ELF-1 (cell line): ENCODE measurements at places on chromosomes 1 and 21.

DNA sequence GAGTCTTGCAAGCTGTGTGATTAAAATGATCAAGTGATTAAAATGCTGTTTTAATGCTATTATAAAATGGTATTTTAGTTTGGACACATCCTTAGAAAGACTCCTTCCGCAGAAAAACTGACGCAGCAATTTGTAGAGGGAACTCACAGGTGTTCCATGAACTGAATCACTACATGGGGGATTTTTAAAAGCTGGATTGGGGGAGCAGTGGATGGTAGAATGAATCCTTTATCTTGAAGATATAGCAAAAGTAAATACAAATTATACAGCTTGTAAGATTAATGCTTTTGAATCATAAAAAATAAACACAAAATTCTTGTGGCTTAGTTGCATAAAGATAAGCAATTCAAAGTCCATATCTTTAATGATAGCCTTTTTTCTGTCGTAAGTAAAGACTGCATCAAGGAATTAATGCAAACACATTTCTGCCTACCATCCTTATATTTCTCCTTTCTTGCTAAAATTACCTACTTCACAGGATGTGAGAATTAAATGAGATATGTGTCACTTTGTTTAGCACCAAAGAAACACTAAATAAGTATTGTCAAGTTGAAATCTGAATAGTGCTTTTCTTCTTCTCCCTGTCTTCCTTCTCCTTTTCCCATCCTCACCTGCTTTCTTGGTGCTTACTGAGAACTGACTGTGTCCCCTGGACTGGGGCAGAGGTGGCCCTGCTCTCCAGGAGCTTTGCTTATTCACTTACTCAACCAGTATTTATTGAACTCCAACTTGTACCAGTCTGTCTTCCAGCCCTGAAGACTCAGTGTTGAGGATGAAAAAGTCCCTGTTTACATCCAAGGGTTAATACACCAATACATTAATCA lies 61.5 kb upstream of the F3 start:
- DNase-seq: no peak

GRCh38 chr1:242240077-242240476 lies 241.2 kb upstream of the MAP1LC3C start:
- DNase-seq: no peak

GRCh38 chr21:36959020-36959835 lies 7.2 kb downstream of the HLCS start:
- no peak for DNase-seq

GRCh38 chr21:31688603-31689368 lies 29.3 kb downstream of the SOD1 start:
- DNase-seq: no peak

DNA sequence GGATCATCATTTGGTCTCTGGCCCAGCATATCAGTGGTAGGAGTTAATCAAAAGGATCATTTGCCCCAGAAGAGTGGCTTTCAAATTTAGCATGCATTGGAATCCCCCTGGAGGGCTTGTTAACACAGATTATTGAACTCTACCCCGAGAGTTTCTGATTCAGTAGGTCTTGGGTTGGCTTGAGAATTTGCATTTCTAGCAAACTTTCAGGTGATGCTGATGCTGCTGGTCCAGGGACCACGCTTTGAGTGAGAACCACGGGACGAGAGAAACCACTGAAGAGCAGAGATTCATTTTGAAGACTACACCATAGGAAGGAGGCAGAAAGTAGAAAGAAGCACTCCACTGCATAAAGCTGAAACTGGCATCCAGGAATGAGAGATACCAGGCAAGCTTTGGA lies 81.3 kb upstream of the DUSP10 start:
- DNase-seq: no peak

DNA sequence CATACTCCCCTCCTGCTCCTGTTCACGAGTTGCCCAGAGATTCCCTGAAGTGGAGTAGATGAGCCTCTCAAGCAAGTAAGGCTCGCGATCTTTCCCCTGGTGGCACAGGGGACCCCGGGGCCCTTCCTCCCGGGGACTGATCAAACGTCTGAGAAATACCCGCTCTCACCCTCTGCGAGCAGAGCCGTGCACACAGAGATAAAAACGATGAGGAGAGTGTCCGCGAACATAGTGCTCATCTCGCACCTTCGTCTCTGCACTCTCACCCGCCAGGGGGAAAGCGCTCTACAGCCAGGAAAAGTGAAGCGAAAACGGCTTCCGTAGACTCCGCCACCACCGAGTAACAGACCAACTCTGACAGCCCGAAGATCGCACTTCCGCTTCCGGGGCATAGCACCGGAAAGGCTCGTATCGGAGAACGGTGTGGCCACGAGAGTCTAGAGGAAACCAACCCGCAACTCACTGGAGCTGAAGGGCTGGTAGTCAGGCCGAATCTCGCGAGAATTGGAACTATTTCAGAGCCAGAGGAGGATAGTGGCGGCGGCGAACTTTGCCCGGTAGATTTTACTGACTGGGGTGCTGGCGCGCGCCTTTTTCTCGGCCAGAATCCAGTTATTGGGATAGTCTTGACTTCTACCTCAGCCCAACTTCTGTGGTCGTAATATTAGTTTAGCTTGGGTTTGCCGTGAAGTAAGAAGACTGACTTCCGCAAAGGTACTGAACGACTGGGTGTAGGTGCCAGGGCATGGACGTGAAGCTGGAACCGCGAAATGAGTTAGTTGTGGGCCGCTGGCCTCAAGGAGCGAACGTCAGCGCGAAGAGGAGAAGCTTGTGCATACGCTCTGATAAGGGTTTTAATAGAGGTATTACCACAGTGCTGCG lies at the start of gene TMCO1:
TSS of gene TMCO1 (minus strand) at position 356 of the 882 bp plus-strand sequence. CDS start at position 239, 117 bp downstream.
- DNase-seq: peak; percentile 98

DNA sequence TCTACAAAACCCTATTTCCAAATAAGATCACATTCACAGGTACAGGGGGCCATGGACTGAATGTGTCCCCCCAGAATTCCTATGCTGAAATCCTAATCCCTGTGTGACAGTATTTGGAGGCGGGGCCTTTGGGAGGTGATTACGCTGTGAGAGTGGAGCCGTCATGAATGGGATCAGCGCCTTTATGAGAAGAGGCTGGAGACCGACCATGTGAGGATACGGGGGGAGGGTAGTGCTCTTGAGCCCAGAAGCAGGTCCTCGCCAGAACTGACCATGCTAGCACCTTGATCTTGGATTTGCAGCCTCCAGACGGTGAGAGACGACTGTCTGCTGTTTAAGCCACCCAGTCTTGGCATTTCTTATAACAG lies 23.8 kb upstream of the KIF26B start:
- DNase-seq: peak; percentile 17

DNA sequence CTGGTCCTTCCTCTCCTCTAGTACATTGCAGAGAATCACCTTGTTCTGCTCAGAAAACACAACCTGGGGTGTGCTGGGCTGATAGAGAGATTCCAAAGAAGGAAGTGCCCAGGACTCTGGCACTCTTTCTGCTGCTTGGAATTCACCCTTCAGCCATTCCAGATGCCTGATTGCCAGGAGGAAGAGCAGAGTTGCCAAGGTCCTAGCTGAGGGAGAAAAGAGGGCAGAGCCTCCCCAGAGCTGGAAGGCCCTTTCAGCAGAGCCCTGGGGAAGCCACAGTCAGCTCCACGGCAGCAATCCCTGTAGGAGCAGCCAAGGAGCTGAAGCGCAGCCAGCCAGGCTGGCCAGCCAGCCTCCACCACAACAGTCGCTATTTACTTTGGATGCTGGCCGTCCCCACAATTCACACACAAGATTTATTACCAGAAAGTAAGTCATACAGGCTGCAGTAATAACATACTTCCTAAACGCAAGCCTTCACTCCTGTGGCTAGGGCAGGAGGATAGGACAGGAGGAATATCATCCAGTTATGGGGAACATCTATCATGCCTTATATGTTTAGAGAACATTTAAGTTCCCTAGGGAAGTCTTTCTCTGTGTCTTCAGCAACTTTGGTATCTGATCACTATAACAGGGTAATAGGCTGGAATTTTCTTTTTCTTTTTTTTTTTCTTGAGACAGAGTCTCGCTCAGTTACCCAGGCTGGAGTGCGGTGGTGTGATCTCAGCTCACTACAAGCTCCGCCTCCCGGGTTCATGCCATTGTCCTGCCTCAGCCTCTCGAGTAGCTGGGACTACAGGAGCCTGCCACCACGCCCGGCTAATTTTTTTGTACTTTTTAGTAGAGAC lies 36.6 kb upstream of the SLC44A3 start:
- no peak for DNase-seq

GRCh38 chr21:26965907-26966581 lies 844 bp downstream of the ADAMTS5 start:
- peak; percentile 63 for DNase-seq
